ENCODE measurements at places on chromosomes 12 and 14.

- DNase-seq = peak; percentile 63
These were observed 851 bp downstream of the YLPM1 start for GRCh38 chr14:74763803-74764531.

GRCh38 chr12:92404259-92404894, 258.7 kb upstream of the BTG1 start:
- DNase-seq = no peak

- no peak for DNase-seq
These were observed 39.4 kb upstream of the FBRSL1 start for GRCh38 chr12:132450418-132451171.

GRCh38 chr12:754851-755562, 2.6 kb downstream of the WNK1 start:
- DNase-seq = peak; percentile 73

GRCh38 chr14:103100281-103101121, 6.0 kb downstream of the EXOC3L4 start:
- no peak for DNase-seq

GRCh38 chr14:91614187-91614586, 104.1 kb upstream of the PPP4R3A start:
- DNase-seq = no peak

DNA sequence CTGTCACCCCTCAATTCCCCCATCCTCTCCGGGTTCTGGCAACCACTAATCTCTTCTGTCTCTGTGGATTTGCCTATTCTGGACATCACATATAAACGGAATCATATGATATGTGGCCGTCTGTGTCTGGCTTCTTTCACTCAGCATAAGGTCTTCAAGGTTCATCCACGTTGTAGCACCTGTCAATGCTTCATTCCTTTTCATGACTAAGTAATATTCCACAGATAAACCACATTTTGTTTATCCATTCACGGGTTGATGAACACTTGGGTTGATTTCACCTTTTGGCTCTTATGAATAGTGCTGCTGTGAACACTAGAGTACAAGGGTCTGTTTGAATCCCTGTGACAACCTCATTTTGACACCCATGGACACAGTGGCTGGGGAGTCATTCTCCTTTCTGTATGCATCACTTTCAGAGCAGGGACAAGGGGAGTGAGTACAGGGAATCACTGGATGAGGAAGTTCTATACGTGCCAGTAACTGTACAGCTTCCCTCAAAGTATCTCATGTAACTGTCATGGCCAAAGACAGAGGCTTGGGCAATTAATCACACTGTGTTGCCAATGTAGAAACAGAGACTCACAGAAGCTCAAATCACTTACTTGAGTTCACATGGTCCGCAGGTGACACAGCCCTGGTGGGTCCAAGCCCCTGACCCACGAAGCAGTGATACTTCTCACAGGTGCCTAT, 10.9 kb upstream of the TESC start:
- DNase-seq = no peak

GRCh38 chr14:96670391-96670790, 126.8 kb upstream of the VRK1 start:
- no peak for DNase-seq

GRCh38 chr12:52390739-52391617, 5.5 kb upstream of the KRT84 start:
- peak; percentile 70 for DNase-seq

DNA sequence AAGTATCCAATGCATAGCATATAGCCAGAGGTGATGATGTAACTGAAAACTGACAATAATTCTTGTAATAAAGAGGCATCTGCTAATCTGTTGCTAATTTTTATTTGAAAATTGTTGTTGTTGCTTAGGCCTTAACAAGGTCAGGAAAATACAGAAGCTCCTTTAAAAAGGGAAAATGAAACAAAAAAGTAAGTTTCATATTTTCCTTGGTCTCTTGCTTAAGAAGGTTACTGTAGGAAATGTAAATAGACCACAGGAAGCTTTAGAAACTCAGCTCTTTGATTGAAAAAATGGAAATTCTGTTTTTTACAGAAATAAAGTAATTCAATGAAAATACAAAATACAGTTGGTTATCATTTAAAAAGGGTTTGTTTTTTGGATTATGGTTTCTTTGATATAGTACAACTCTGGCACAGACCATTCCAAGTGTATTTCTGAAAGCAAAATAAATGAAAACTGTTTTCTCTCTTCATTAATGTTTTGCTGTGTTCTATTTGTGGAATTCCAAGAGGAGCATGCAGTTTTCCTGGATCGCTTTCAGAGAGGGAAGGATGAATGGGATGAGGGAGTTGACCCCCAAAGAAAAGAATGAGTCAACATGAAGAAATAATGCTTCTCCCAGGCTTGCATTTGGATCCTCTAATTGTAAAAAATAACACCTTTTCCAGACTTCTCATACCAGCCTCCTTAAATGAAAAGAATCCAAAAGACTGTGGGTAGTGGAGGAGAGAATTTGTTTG, 398.0 kb upstream of the FAR2 start:
- no peak for DNase-seq

GRCh38 chr12:65493913-65494245, 215.4 kb downstream of the MSRB3 start:
- DNase-seq = no peak

GRCh38 chr14:77026166-77026929, 2.2 kb downstream of the IRF2BPL start:
- DNase-seq = no peak

DNA sequence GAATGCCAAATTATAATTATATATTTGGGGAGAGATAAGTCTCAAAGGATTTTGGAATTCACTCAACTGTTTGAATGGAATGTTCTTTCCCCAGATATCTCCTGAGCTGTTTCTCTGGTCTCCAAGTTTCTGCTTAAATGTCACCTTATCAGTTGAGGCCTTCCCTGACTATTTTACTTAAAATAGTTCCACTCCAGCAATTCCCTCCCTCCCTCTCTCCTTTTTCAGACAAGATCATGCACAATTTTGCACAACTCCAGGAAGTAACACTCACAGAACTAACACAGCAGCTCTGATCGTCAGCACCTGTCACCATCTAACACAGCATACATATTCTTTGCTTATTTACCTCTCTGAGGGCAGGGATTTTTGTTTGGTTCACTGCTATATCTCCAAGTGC, 12.5 kb downstream of the BTG1 start:
- DNase-seq = no peak

GRCh38 chr12:42932936-42933335, 343.4 kb upstream of the PRICKLE1 start:
- DNase-seq = no peak
